Activated CD4-positive, alpha-beta memory T cell treated with anti-CD3 and anti-CD28 coated beads, Interleukin-2, amount 10 ng/mL, durations not matched to agents 7 days and 5 days (primary cell): ENCODE measurements at places on chromosomes 3 and 15.

DNA sequence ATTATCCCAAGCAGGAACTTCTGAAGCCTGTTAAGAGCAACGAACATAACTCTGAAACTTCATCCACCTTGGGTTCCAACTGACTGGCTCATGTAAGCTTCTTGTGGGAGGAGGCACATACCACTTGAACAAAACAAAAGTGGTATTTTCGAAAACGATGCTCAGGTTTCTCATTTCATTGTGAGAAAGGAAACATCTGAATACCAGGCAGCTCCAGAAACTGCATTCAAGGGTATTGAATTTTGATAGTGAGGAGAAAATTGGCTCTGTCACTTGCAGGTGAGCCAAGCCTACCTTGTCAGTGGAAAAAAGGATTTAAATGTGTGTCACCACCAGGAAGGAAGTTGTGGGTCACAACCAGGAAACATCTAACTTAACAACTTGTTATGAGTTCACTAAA is 218.1 kb upstream of the SATB1 start:
- no peak for DNase-seq

- no peak for DNase-seq
Observed at GRCh38 chr3:194057570-194058188, 78.3 kb upstream of the HES1 start.

DNA sequence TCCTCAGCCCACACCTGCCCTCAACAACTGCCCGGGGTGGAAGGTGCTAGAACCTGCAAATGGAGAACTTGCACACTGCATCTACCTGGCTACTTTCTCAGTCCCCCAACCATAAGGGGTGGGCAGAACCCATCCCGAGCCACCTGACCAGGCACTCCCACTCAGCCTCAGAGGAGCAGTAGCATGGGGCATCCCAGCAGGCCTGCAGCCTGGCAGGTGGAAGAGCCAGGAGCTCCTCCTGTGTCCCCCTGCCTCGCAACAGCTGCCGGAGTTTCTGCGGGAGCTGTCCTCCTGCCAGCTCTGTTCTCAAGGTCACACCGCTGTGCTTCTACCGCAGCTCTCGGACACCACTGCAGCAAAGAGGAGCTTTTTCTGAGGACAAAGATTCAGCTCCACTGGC is 27.5 kb downstream of the RAB6B start:
- DNase-seq, result no peak

- no peak for DNase-seq
Observed at GRCh38 chr15:42368096-42368495, 8.8 kb downstream of the CAPN3 start.

DNA sequence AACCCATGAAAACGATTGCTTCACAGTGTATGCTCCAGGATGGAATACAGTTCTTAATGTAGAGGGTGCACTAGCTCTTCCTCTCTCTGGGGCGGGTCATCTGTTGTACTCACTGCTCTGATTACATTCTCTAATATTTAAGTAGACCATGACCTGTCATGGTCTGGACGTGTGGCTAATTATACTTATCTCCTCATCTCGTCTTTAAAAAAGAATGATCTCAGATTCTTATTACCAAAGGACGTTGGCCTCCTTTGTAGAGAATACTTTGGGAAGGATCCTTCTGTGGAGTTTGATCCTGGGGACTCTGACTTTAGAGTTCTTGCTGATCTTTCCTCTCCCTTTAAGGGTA is 48.4 kb upstream of the TRAK1 start:
- no peak for DNase-seq

- DNase-seq, result no peak
Observed at GRCh38 chr3:123270818-123271217, 69.1 kb downstream of the SEC22A start.

DNA sequence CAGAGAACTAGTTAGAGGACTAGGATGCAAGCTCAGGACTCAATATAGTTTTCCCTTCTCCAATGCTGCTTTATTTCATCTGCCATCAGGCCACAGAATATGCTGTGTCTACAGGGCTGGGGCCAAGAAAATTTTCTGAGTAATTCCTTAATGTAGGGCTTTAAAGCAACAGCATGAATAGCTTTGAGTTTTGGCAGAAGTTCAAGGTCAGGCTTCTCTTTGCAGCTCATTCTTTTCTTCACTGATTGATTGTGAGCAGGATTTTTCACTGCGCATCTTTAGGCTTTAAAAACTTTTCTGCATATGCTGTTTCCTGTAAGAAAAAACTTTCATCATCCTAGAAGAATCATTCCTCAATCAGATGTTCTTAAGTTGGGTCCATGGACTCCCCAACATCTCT is 4.6 kb downstream of the TMEM108 start:
- no peak for DNase-seq

GRCh38 chr3:62876064-62876463 is 848 bp upstream of the CADPS start:
- no peak for DNase-seq

DNA sequence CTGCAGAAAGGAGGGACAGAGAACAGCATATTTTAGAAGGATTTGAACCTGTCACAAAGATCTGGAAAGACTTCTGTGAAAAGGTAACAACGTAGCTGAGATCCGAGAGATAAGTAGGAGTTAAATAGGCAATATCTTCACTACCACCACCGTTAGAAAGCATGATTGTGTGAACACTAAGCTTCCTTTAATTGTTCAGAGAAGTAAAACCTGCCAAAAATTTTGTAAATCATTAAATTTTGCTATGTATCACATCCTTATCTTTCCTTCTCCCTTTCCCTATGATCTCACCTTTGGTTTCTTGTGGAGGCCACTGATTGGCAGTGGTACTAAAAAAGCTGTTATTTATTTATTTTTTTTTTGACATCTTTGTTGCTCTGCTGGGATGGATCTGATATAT is 346.9 kb downstream of the NLGN1 start:
- no peak for DNase-seq

GRCh38 chr3:172726380-172726779 is 15.5 kb upstream of the NCEH1 start:
- no peak for DNase-seq

- DNase-seq, result no peak
Observed at GRCh38 chr15:35496585-35496984, 49.4 kb downstream of the DPH6 start.

DNA sequence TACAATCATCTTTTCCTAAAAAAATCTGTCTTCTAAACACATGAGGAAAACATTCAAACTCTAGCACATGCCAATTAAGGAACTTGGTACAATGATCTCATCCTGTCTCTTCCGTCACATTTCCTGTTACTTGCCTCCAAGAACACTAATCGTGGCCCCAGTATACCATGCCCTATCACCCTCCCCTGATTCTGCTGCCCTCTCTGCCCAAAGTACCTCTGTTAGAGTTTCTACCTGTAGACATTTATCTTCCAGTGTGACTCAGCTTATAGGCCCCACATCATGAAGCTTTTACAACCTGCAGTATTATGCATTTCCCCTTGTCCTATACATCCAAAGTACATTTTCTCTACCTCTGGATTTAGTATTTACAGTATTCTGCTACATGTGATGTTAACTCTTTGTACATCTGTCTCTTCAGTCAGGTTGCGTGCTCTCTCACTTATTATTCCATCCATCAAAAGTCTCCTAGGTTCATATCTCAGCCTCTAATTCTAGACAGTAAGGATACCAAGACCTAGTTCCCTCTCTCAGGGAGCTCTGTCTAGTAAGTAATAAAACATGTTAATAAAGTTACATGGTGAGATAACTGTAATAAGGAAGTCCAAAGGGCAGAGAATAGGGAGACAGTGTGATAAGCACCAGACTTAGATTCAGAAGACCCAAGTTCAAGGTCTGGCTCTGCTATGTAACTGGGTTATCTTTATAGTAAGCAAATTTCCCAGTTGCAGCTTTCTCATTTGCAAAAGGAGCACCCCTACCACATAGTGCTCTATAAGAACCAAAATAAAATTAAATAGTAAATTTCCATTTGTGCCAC is 8.9 kb upstream of the SEMA6D start:
- DNase-seq, result no peak

GRCh38 chr3:27714692-27715453 is 7.2 kb downstream of the EOMES start:
- peak; percentile 34 for DNase-seq

- DNase-seq, result no peak
Observed at GRCh38 chr3:61369678-61370077, 118.4 kb upstream of the FHIT start.

GRCh38 chr3:17166369-17166768 is 281.6 kb downstream of the PLCL2 start:
- no peak for DNase-seq

- no peak for DNase-seq
Observed at GRCh38 chr15:89768071-89768500, 8.0 kb upstream of the MESP2 start.

GRCh38 chr3:188233320-188233719 is 79.4 kb downstream of the LPP start:
- DNase-seq, result no peak

DNA sequence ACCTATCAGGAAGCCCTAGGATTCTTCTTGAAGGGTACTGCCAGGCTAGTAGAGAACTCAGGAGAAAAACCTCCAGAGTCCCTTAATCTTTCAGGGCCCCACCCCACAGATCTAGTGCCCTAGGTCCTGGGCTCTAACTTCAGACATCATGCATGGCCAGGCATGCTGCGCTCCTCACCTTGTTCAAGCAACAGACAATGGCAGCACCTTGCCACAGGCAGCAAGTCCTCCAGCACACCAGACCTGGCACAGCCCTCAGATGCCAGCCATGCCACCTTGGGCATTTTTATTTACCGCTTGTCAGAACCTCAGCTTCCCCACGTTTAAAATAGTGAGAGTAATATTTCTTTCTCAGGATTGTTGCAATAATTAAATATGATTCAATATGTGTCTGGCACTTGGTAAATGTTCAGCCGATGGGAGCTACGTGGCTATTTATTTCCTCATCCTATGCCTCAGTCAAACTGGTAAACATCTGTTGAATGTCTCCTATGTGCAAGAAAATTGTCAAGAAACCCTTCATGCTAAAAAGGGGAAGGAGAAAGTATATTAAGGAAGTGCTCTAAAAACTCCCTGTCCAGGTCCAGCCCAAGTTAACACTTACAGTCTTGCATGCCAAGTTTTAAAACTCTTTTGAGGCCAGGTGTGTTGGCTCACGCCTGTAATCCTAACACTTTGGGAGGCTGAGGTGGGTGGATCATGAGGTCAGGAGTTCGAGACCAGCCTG is 14.5 kb upstream of the CCR1 start:
- DNase-seq, result no peak

DNA sequence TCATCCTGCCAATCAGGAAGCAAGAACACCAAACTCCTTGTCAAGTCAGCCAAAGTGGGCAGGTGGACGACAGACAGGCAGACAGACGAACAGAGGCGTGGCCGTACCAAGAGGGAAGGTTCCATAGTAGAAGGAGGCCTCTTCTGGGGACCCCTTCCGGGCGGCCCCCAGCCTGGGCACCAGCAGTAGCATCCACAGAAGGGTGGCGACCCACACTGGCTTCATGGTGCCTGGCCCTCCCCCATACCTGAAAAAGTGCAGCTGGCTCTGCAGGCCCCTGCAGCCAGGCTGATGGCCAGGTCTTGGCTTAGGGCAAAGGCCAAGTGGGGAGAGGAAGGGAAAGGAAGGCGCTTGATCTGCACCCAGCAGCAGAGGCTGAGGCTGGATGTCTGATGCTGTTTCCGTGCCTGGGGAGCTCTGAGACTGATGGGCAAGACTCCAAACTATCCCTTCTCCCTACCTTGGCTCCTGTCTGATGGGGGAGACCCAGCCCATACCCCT is 607 bp downstream of the LCTL start:
- DNase-seq, result no peak

- DNase-seq, result no peak
Observed at GRCh38 chr15:80157215-80157614, 4.4 kb downstream of the FAH start.

GRCh38 chr15:88900309-88900981 is 5.1 kb upstream of the HAPLN3 start:
- DNase-seq, result no peak

GRCh38 chr3:81003008-81003645 is 758.3 kb downstream of the GBE1 start:
- no peak for DNase-seq

- DNase-seq, result no peak
Observed at GRCh38 chr3:161560008-161560637, 63.5 kb downstream of the OTOL1 start.

GRCh38 chr15:71261909-71262308 is 146.6 kb downstream of the THSD4 start:
- no peak for DNase-seq

GRCh38 chr15:83477172-83477807 is 30.1 kb downstream of the SH3GL3 start:
- DNase-seq, result no peak

- no peak for DNase-seq
Observed at GRCh38 chr15:63832620-63833019, 1.1 kb downstream of the HERC1 start.

DNA sequence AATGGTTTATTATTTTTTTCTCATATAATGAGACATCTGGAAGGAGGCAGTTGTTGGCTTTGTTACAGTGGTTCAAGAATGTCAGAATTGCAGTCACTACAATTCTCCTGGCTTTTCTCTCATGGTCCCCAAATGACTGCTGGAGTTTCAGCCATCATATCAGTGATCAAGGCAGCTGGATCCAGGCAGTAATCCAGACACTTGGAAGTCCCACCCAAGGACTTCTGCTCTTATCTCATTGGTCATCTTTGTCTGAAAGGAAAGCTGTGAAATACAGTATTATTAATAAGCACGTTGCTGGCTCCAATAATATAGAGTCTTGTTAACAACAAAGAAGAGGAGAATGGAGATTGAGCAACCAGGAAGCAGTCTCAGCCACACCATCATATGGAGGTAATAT is 22.9 kb upstream of the MED12L start:
- DNase-seq, result no peak

DNA sequence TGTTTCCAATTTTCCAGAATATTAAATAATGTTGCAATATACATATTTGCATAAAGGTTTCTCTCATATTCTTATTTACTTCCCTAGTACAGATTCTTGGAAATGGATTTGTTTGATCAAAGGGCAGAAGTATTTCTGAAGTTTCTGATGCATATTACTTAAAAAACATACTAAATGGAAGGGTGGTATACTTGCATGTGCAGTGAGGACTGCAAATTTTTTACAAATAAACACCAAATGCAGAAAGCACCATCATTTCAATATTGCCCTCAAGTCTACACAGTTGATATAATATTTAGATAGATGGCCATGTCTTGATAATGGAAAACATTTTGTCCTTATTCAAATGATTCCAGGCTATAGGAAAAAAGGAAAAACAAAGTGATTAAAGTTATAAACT is 12.3 kb downstream of the TM4SF18 start:
- no peak for DNase-seq

DNA sequence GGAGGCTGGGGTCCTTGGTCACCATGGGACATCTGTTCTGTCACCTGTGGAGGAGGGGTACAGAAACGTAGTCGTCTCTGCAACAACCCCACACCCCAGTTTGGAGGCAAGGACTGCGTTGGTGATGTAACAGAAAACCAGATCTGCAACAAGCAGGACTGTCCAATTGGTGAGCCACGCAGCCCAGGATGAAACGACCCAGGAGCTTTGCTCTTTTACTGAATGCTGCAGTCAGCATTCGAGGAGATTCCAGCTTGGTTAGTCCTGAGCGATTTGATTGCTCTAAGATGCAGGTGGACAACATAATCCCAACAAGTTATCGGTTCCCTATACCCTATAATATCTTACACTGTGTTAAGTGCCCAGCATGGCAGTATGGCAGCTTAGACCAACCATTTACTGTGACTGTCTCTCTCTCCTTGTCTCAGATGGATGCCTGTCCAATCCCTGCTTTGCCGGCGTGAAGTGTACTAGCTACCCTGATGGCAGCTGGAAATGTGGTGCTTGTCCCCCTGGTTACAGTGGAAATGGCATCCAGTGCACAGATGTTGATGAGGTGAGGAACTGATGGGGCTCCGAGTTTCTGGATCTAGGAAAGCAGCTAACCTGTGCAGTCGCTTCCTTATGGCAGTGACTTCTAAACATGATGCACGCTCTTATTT is 7.8 kb downstream of the THBS1 start:
- no peak for DNase-seq

GRCh38 chr3:151443583-151443982 is 17.3 kb downstream of the IGSF10 start:
- DNase-seq, result no peak
